ENCODE measurements at places on chromosomes 13 and 19.

- no peak for DNase-seq
Measured at GRCh38 chr19:30116530-30116929, 174.5 kb downstream of the URI1 start.

DNA sequence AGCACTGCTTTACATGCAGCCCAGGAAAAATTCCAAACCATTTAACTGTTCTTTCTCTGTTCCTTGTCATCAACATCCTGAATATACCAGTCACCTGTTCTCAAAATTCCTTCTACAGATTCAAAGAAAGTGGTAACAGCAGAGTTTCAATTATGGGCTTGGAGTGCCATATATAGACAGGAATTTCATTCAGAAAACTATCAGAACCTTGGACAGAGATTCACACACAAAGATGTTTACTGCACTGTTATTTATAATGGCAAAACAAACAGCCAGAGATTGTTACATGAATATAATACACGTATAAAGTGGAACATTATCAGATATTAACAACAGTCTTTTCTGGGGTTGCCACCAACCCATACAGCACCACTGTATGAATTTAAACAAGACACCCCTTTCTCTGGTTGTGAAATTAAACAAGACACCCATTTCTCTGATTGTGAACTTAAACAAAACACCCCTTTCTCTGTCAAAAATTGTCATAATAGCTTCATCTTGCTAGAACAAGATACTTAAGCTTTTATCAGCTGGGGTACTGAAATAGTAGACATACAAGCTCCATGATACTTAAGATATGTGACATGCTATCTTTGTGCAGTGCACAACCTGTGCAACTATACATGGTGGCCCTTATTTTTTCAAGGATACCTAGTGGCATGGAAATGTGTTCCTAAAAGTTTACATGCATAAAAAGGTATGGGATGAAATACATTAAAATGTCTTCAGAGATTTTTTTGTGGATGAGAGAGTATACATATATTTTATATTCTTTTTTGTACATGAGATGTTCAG, 12.6 kb downstream of the CACNA1A start:
- no peak for DNase-seq

GRCh38 chr19:19405971-19406877, 749 bp downstream of the GATAD2A start:
- DNase-seq: no peak

- no peak for DNase-seq
Measured at GRCh38 chr19:46303322-46303690, 6.5 kb downstream of the HIF3A start.

Measured in NCI-H1436 treated with DMSO at 0.1 percent for 48 hours (cell line).